ENCODE measurements at places on chromosomes 11 and 22.

DNA sequence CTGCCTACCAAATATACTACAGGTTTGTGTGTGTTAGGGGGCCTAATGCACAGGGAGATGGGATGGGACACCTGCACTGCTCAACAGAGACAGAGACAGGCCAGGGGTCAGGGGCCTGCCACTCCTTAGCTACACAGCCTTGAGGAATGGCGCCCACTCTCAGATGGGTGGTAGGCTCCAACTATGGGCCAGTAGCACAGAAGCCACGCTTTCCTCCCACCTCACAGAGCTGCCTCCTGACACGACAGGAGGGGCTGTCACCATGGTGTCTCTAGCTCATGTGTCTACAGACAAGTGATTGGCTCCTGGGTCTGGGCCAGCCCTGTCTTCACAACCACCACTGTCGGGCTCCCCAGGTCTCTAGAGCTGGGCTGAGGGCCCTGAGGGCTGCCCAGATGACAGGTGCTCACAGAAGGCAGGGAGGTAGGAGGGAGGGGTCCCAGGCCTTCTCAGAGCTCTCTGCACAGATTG, 81.8 kb downstream of the DGCR2 start:
- DNase-seq: no peak

GRCh38 chr22:19656541-19657251, 57.6 kb upstream of the SEPTIN5 start:
- DNase-seq: no peak

- no peak for DNase-seq
Observed at GRCh38 chr22:49228431-49229037, 599.1 kb downstream of the BRD1 start.

- DNase-seq: no peak
Observed at GRCh38 chr11:133526790-133527189, 5.5 kb downstream of the OPCML start.

- no peak for DNase-seq
Observed at GRCh38 chr11:28674433-28675103, 566.4 kb downstream of the METTL15 start.

- no peak for DNase-seq
Observed at GRCh38 chr22:20153945-20154344, 3.1 kb upstream of the CCDC188 start.

GRCh38 chr11:80519596-80520506, 1079.0 kb upstream of the TENM4 start:
- no peak for DNase-seq

DNA sequence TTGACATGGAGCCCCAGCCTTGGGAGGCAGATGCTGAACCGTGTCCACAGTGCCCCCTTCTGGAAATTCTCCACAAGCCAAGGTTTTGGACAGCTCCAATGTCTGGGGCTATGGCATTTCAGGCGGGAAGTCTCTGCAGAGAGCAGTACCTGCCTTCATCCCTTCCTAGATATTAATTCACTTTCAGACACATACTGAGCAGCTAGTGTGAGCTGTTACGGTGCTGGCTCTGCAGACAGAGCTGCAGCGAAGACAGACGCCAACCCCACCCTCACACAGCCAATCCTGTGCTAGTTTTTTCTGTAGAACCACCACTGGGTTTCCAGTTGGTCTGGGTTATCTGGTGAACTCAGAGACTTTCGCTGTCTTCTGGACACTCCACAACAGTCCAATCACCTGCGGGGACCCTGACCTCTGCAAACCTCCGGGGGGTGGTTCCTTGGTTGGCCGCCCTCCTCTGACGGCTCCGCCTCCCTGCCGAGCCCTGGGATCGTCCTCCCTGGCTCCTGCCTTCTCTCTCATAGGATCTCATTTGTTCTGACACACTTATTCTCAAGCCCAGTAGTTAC, 9.1 kb downstream of the LMF2 start:
- DNase-seq: peak; percentile 30

All from stimulated activated CD4-positive, alpha-beta T cell treated with anti-CD3 and anti-CD28 coated beads, Interleukin-12 subunit alpha, Interleukin-12 subunit beta, amount 100 ng/mL, for 24 hours (primary cell).